ENCODE measurements at places on chromosomes 5 and 9.

GRCh38 chr9:105979290-105979689 lies 284.9 kb downstream of the TMEM38B start:
- DNase-seq = no peak

- DNase-seq = peak; percentile 50
Measured at GRCh38 chr9:120531683-120532300, 48.2 kb downstream of the CDK5RAP2 start.

GRCh38 chr5:121257621-121258020 lies 594.1 kb upstream of the FTMT start:
- DNase-seq = peak; percentile 0

- peak; percentile 90 for DNase-seq
Measured at GRCh38 chr5:72508241-72509170, 1.3 kb upstream of the ZNF366 start.

All from common myeloid progenitor, CD34-positive (primary cell).